ENCODE measurements at places on chromosomes 2 and 18.
A peak's percentile ranks its signal among the peaks of the same experiment; 100 is the strongest.

DNA sequence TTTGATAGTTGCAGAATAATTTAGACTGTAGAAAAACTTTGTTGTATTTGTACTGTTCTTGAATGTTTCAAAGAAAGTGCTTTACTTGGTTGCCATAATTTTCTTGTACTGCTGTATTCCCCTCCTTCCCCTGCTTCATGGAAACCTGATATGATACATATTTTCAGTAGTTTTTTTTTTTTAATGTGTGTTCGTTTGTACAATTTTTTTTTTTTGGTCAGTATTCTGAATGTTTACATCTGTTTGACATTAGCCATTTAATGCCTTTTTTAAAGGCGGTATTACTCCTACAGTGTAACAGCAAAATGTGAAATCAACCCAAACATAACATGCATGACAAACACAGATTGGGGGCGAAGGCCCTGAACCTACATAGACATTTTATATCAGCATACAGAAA lies 172.3 kb downstream of the ASXL3 start:
- DNase-seq = no peak

- DNase-seq = no peak
These were observed 1.8 kb downstream of the ZFP36L2 start for GRCh38 chr2:43224571-43225092.

- DNase-seq = no peak
These were observed 160.4 kb downstream of the HDAC4 start for GRCh38 chr2:239240414-239240881.

DNA sequence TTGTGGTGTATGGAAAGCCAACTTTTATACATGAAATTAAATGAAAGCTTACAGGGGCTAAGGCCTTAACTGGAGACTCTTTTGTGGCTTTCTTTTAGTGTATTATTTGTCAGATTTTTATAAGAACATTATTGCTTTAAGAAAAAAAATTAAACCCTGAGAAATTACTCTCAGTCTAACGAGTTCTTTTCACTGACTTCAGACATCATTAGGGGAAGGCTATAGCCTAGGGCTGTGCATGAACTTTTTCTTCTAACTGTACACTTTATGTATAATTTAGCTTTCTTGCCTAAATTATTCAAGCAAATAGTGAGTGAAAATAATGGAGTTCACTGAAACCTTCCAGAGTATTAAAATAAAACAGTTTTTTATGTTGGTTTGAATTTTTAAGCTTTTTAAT lies 151.1 kb upstream of the MEIS1 start:
- DNase-seq = no peak

DNA sequence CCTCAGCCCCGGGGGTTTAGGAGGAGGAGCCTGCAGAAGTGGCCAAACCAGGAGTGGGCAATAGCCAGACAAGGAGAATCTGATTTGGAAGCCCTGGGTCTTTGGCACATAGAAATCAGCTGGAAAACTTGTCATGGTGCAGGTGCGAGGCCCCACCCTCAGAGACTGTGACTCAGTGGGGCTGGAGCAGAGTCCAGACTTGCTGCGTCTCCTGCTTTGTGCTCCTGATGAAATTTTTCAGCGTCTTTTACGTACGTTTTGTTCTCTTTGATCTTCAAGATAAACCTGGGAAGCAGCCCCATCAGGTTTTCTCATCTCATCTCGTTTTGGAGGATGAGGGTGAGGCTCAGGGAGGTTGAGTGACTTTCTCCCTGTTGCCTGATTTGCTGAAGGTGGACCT lies 114.1 kb downstream of the CABLES1 start:
- DNase-seq = peak; percentile 15

GRCh38 chr2:46657042-46657504 lies 177.7 kb downstream of the TMEM247 start:
- peak; percentile 47 for DNase-seq
